Activated T-helper 1 cell treated with Interleukin-2 at 50 U/mL for 16 hours (primary cell): ENCODE measurements at places on chromosomes 13 and 19.

DNA sequence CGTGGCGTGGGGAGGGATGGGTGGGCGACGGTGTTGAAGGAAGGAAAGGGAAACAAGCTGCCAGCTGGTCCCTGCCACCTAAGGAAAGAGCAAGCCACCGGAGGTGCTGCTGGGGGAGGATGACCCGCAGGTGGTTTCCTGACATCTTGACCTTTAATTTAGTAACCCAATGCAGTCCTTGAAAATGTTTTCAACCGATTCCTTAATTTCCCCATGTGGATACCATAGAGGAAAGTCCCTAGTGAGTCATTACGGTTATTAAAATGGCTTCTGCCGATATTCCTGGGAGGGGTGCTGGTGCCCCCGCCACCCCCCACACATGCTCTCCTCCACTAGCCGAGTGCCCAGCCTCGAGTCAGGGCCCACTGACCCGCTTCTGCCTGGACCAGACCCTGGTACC lies 6.3 kb upstream of the ANKRD10 start:
- no peak for DNase-seq

DNA sequence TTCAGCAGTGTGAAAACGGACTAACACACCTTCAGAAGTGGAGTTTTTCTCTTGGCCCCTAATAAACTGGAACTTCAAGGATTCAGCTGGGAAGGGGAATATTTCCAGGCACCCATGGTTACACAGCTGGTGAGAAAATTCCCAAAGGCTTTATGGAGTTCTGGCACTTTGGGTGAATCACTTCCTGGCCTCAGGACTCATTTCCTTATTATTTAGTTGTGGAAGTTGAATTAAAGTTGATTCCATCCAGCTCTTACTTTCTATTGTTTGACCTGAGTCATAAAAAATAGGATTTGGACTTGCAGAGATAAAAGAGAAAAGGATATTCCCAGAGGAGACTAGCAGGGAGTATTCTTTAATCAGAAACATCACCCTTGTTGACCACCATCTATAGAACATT lies 882.1 kb downstream of the UQCRFS1 start:
- no peak for DNase-seq

- DNase-seq = peak; percentile 88
Measured at GRCh38 chr19:48738557-48739403, 1.6 kb downstream of the RASIP1 start.

- no peak for DNase-seq
Measured at GRCh38 chr13:37087486-37087885, 18.0 kb downstream of the CSNK1A1L start.

DNA sequence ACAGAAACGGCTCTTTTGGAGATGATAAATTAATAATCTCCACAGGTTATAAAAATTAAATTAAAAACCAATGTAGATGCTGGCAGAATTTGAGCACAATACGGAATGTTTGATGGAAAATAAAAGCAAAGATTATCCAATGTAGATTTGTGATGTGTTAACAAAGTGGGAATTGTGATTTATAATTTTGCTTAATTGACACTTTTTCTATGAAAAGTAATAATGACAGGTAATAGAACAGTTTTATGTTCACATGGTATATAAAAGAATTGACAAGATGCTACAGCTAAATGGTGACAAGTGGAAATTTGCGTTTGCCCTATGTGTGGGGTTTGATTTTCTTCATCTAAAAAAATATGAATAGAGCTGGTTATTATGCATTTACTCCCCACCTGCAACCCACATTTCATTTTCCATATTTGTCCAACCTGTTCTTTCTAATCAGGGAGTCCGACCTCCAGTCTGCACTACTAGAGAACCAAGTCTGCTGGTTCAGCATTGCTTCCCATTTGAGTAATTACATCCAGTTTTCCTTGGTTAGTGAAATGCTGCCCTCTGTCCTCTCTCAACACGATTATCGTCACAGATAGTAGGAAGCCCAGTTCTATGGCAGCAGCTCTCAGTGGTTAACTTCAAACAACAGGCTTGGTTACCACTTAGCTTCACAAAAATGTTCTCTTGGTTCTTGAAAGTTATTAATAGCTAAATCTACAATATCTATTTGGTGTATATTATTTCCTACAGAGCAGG lies 61.4 kb upstream of the SLITRK1 start:
- DNase-seq = no peak

- DNase-seq = no peak
Measured at GRCh38 chr13:95647321-95647720, 2.8 kb upstream of the DZIP1 start.

DNA sequence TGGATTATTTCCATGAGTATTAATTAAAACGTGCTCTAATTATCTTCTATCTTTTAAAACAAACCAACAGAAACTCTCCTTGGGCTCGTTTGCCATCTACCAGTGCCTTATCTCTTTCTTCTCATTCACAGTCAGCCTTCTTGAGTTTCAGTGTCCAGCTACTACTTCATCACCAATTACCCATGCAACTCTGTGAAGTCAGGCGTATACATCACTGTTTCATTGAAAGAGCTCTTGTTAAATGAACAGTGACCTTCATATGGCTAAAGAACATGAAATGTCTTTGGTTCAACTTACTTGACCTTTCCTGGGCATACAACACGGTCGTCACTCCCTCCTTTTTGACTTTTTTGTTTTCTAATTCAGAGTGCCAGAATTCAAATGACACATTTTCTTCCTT lies 5.2 kb upstream of the IFT88 start:
- no peak for DNase-seq
